Articular chondrocyte of knee joint (primary cell): ENCODE measurements at places on chromosomes 12 and 14. TPM values are rescaled to one million over a fixed set of nuclear protein-coding genes. Genes with fewer than 3 reads are reported as not detected.

The SLCO1A2 gene
- total RNA-seq, result not detected in 2 replicates

The ZDHHC22 gene
- under 0.01 TPM in 1 of 2 replicates, not detected in the other for total RNA-seq

The TMEM52B gene
- not detected in 2 replicates for total RNA-seq

The MTERF2 gene
- total RNA-seq, result 5.7 and 7.1 TPM in 2 replicates

The P3H3 gene
- 65.1 and 65.5 TPM in 2 replicates for total RNA-seq

The CCDC175 gene
- total RNA-seq, result not detected in 2 replicates

The CLEC1B gene
- not detected in 2 replicates for total RNA-seq

The SLC6A15 gene
- total RNA-seq, result 0.11 and 0.13 TPM in 2 replicates

The PLA2G1B gene
- not detected in 2 replicates for total RNA-seq

The GLIPR1L2 gene
- total RNA-seq, result 0.65 and 0.97 TPM in 2 replicates

The PIANP gene
- 0.11 and 0.13 TPM in 2 replicates for total RNA-seq

The DYRK2 gene
- 35.9 and 42.9 TPM in 2 replicates for total RNA-seq

The GLI1 gene
- 0.11 and 0.26 TPM in 2 replicates for total RNA-seq

The POC1B gene
- total RNA-seq, result 17.2 and 22.9 TPM in 2 replicates

The CCNB1IP1 gene
- 40.1 and 40.6 TPM in 2 replicates for total RNA-seq

The EDDM3A gene
- not detected in 2 replicates for total RNA-seq

The DCD gene
- total RNA-seq, result not detected in 2 replicates

The ARG2 gene
- total RNA-seq, result 2.3 and 3.7 TPM in 2 replicates

The SIRT4 gene
- total RNA-seq, result 1.0 and 1.8 TPM in 2 replicates

The INF2 gene
- 60.8 and 64.6 TPM in 2 replicates for total RNA-seq

The RTL1 gene
- not detected in 2 replicates for total RNA-seq

The CFAP251 gene
- total RNA-seq, result 4.2 and 4.8 TPM in 2 replicates

The KCNK13 gene
- total RNA-seq, result not detected in 2 replicates

The RNASE7 gene
- not detected in 2 replicates for total RNA-seq

The FAM181A gene
- total RNA-seq, result not detected in 2 replicates

The SLC25A21 gene
- 0.39 and 0.54 TPM in 2 replicates for total RNA-seq

The MYL6B gene
- 59.9 and 62.3 TPM in 2 replicates for total RNA-seq

The HOXC12 gene
- not detected in 2 replicates for total RNA-seq

The EIF2S3B gene
- total RNA-seq, result 1.7 and 4.0 TPM in 2 replicates

The TAS2R8 gene
- total RNA-seq, result 0.22 and 0.26 TPM in 2 replicates

The DIO2 gene
- 14.7 and 44.0 TPM in 2 replicates for total RNA-seq

The SMCO2 gene
- total RNA-seq, result 0.43 and 1.6 TPM in 2 replicates

The IL31 gene
- total RNA-seq, result not detected in 2 replicates

The VASH1 gene
- 2.8 and 3.5 TPM in 2 replicates for total RNA-seq

The PRIMA1 gene
- total RNA-seq, result 0.65 and 1.0 TPM in 2 replicates

The SLC6A13 gene
- 0.32 TPM in 1 of 2 replicates, not detected in the other for total RNA-seq

The SLC25A47 gene
- total RNA-seq, result not detected in 2 replicates

The CIT gene
- 32.6 and 33.6 TPM in 2 replicates for total RNA-seq
